ENCODE measurements at places on chromosomes 4 and X.
A peak's percentile ranks its signal among the peaks of the same experiment; 100 is the strongest.

GRCh38 chr4:1470816-1471442 lies 64.7 kb upstream of the NKX1-1 start:
- no peak for DNase-seq

- peak; percentile 11 for DNase-seq
Observed at GRCh38 chrX:129540722-129541184, 694 bp downstream of the OCRL start.

GRCh38 chr4:124745985-124746801 lies 33.7 kb upstream of the ANKRD50 start:
- DNase-seq: no peak

DNA sequence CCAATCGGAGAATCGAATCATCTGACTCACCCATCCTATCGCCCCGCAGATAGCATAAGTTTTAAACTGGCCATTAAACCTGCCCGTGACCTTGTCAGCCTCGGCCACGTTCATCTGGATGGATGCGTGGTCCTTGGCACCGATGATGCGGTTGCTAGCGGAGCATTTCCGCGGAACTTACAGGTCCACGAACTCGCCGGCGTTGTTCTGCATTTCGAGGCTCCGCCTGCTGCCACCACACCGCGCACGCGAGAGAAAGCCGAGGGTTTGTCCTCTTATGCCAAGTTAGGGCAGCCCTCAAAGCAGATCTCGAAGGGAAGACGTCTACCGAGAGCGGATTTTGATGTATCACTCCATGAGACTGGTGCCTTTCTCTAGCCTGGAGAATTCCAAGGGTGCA lies 30.1 kb upstream of the TAPT1 start:
- no peak for DNase-seq

- DNase-seq: no peak
Observed at GRCh38 chr4:25813448-25814106, 49.2 kb downstream of the SEL1L3 start.

DNA sequence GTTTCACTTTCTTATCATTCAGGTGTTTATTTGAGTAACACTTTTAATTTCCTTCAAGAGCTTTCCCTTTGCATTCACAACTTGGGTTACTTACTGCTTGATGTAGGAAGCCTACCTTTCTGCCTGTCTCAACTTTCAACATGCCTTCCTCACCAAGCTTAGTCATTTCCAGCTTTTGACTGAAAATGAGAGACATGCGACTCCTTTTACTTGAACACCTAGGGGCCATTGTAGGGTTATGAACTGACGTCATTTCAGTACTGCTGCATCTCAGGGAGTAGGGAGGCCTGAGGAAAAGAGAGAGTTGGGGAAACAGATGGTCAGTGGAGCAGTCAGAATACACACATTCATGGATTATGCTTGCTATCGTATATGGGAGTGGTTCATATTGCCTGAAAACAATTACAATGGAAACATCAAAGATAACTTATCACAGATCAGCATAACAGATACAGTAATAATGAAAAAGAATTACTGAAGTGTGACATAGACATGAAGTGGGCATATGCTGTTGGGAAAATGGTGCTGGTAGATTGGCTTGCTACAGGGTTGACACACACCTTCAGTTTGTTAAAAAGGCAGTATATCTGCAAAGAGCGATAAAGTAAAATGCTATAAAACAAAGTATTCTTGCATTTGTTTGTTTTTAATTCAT lies 25.7 kb downstream of the USP53 start:
- no peak for DNase-seq

- no peak for DNase-seq
Observed at GRCh38 chr4:105992641-105993305, 97.5 kb downstream of the NPNT start.

DNA sequence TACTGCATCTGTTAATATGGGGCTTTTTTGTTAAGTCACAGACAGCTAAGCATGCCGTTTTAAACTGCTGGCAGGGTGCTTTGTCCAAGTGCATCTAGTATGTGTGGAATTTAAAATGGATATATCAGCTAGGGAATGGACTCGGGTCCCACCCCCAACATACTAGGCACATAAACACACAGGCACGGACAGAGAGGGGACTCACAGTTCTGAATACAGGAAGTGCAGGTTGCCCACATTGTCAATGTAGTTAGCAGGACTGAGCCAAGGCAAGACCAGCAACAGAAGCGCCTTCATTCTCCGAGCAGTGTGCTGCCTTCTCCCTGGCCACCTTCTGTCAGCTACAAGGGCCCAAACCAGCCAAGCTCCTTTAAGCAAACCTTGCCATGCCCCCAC lies 33.6 kb downstream of the LNX1 start:
- no peak for DNase-seq

GRCh38 chrX:115892056-115892708 lies 278.4 kb upstream of the AGTR2 start:
- no peak for DNase-seq

DNA sequence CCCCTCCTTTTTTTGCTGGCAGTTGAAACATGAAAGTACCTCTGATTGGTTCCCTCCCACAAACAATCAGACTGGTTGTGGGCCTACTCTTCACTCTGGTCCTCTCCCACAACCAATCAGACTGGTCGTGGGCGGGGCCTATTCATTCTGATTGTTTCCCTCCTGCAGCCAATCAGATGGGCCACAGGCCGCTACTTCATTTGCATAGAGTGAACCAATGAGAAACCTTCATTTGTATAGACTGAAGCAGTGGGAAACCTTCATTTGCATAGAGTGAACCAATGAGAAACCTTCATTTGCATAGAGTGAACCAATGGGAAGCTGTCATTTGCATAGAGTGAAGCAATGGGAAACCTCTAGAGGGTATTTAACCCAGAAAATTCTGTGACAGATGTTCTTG lies 55.2 kb downstream of the TRMT44 start:
- DNase-seq: no peak

All from AML-193 (cell line).